ENCODE measurements at places on chromosomes 12 and 14. TPM values are rescaled to one million over a fixed set of nuclear protein-coding genes. Genes with fewer than 3 reads are reported as not detected.

The BATF gene
- total RNA-seq: 15.7 TPM

The KCNH3 gene
- 1.3 TPM for total RNA-seq

The FAM90A1 gene
- total RNA-seq: not detected

The OR4E2 gene
- not detected for total RNA-seq

The NEMP1 gene
- 13.3 TPM for total RNA-seq

- DNase-seq: no peak
Measured at GRCh38 chr12:124622331-124622730, 54.9 kb upstream of the NCOR2 start.

DNA sequence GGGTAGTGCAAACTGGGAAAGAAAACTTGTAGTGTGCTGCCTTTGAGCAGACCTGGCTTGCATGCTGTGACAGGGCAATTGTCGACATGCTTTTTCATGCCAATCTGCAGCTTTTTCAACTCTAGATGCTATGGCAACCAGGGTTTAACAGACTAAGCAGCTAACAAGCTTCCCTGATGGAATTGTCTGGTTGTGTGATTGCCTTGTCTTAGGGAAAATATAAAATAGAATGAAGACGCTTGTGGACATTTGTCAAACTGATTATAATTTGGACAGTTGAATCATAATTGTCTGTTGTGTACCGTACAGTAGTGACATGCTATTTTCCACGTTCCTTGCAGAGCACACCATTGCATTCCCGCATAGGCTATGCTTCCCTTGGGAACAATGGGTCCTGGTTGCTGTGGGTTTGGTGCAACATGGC lies 113.0 kb downstream of the FOXG1 start:
- no peak for DNase-seq

DNA sequence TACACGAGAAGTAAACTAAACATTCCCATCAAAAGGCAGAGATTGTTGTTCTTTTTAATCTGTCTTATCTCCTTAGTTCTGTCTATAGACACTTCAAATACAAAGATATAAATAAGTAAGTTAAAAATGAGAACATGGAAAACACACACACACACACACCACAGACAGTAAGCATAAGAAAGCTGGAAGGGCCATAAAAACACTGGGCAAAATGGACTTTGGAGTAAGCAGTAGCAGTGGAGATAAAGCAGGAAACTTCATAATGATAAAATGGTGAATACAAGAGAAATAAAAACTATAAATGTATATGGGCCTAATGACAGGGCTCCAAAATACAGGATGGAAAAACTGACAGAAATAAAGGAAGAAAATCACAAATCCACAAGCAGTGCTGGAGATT lies 32.6 kb downstream of the KICS2 start:
- no peak for DNase-seq

DNA sequence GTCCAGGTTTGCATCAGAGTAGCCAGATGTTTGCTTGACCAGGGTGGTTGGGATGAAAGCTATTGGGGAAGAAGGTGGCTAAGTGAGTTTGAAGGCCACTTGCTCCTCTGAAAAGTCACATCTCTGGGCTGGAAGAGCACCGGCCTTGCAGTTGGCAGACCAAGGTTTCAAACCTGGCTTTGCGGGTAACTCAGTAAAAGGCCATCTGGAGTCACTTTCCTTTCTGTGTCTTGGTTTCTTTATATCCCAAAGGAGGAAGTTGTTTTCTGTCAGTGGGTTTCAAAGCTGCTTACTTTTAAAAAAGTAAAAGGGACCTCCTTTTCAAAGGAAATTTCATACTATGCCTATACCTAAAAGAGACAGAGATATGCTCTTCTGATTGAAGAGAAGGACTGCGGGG lies 26.2 kb upstream of the CMA1 start:
- no peak for DNase-seq
